ENCODE measurements at places on chromosomes 2 and 18.

DNA sequence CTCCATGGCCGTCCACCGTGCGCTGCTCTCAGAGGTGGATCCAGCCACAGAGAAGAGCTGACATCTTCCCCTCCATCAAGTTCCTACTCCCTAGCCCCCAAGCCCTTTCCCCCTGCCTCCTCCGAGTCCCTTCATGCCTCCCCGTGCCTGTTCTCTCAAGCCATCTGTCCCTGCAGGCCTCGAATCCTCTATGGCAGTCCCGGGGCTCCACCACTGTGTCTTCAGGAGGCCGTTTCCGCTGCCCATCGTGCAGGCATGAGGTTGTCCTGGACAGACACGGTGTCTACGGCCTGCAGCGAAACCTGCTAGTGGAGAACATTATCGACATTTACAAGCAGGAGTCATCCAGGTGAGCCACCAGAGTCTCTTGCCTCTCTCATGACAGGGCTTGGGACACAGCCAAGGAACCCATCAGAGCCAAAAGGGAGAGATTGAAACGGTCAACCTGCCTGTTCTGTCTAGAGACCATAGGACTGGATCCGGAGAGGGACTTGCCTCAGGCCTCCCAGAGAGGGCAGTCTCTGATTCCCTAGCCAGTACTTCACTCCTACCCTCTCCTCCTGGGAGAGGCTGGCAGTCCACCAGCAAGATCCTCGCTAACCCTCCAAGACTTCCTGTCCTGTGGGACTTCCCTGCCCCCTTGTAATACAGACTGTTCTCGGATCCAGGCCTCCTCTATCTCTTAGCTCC, 9.7 kb downstream of the UCN start:
- no peak overlapping the region for H3K4me3 ChIP-seq
- peaks cover 38% of the 10 kb centered on the region for H3K27me3 ChIP-seq
- no peak for DNase-seq
- H3K36me3 ChIP-seq, result no peaks in the 10 kb centered on the region

GRCh38 chr2:106062627-106063026, 131.5 kb downstream of the UXS1 start:
- H3K27ac ChIP-seq, result no peak overlapping the region
- H3K4me1 ChIP-seq, result peaks cover 12% of the 10 kb centered on the region
- H3K36me3 ChIP-seq, result no peaks in the 10 kb centered on the region
- peaks cover 25% of the 10 kb centered on the region for H3K27me3 ChIP-seq
- H3K4me3 ChIP-seq, result no peak overlapping the region
- no peak for DNase-seq

GRCh38 chr2:131673400-131674173, 145.9 kb downstream of the CCDC74A start:
- DNase-seq, result peak; percentile 54
- H3K36me3 ChIP-seq, result no peaks in the 10 kb centered on the region
- H3K4me1 ChIP-seq, result peaks cover 6% of the 10 kb centered on the region

- no peak overlapping the region for H3K27ac ChIP-seq
- no peaks in the 10 kb centered on the region for H3K36me3 ChIP-seq
- no peak overlapping the region for H3K4me3 ChIP-seq
- H3K4me1 ChIP-seq, result no peaks in the 10 kb centered on the region
These were observed 231.9 kb upstream of the MGAT5 start for GRCh38 chr2:134021830-134022524.

DNA sequence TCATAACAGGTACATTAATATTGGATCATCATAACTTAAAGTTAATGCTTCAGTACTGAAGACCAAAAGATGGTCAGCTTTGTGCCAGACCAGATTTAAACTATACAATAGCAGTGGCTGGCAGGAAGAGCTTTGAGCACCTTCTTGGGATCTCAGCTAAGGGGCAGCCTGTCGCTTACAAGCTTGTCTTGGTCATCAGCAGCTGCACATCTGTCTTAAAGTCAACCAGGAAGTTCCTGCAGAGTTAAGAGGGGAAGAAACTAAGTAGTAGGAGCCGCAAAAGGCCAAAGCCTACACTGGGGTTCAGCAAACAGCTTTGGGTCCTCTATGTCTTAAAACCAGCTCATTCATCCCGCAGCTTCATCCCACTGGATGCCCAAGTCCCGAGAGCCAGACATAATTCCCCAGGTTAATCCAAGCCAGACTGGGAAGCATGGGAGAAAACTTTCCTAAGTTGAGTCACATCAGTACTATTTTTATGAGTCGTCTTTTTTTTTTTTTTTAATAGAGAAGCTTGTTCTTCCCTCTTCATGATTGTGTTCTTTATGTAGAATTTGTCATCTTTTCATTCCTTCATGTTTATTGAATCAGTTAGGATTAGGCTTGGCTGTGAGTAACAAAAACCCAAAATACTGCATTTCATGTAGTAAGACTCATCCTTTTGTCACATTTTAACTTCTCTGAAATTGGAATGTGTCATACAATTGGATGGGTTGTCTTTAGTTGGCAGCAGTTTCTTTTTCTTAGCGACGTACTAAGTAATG, 59.3 kb downstream of the SERTAD2 start:
- DNase-seq, result no peak
- no peak overlapping the region for H3K27ac ChIP-seq
- peaks cover 30% of the 10 kb centered on the region for H3K36me3 ChIP-seq
